ENCODE measurements at places on chromosomes 7 and 10.

DNA sequence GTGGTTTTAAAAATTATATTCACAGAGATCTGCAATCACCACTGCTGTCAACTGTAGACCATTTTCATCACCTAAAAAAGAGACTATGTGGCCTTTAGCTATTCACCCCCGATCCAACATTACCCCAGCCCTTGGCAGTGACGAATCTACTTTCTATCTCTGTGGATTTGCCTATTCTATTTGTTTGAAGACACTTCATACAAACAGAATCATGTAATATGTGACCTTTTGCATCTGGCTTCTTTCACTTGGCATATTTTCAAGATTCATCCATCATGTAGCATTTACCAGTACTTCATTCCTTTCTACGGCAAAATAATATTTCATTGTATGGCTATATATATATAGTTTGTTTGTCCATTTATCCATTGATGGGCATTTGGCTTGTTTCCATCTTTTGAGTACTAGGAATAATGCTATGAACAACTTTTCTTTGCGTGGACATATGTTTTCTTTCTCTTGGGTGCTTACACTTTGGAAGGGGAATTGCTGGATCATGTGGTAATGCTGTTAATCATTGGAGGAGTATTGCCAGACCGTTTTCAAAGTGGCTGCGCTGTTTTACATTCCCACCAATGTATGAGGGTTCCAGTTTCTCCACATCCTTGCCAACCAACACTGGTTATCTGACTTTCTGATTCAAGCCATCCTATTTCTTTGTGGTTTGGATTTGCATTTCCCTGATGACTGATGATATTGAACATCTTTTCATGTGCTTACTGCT is 22.3 kb downstream of the ADAMTS14 start:
- DNase-seq = peak; percentile 62

DNA sequence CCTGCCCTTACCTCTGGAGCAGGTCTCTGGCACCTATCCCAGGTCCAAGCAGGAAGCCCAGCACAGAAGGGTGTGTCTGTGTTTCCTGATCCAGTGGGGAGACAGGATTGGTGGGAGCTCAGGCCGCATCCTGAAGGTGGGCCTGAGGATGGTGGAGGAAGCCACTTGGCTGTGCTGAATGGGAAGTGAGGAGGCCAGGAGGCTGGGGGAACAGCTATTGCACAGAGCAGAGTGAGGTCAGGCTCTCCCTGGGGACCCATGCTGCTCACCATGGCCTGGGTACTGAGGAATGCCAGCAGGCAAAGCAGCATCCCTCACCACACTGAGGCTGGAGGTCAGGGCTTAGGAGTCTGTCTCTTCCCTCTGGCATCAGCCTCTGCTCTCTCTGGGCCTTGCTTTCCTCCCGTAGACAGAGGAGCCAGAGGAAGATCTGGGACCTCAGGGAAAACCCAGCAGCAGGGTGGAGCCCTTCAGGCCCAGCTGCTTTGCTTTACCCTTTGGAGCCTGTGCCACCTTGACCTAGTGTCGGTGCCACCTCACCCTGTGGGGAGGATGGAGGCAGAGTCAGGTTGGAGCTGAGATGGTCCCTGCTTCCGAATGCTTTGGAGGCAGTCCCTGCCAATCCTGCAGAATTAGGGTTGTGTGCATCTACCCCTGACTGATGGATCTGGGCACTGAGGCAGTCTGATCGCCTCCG is 39.0 kb downstream of the CDH23 start:
- no peak for DNase-seq

DNA sequence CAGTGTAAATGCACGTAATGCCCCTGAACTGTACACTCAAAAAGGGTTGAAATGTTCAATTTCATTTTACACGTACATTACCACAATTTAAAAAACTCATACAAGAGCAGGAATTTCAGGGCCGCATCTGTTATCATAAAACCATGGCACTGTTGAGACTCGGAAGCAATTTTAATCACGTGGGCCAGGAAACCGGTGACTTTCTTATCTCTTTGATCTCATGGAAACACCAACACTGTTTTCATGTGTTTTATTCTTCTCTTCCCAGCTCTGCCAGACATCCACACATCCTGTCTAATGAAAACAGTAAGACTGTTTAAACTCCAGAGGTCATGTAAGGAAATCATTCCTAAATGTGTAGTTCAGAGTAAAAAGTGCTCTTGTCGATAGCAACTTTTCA is 35.9 kb downstream of the PTPRE start:
- DNase-seq = no peak

DNA sequence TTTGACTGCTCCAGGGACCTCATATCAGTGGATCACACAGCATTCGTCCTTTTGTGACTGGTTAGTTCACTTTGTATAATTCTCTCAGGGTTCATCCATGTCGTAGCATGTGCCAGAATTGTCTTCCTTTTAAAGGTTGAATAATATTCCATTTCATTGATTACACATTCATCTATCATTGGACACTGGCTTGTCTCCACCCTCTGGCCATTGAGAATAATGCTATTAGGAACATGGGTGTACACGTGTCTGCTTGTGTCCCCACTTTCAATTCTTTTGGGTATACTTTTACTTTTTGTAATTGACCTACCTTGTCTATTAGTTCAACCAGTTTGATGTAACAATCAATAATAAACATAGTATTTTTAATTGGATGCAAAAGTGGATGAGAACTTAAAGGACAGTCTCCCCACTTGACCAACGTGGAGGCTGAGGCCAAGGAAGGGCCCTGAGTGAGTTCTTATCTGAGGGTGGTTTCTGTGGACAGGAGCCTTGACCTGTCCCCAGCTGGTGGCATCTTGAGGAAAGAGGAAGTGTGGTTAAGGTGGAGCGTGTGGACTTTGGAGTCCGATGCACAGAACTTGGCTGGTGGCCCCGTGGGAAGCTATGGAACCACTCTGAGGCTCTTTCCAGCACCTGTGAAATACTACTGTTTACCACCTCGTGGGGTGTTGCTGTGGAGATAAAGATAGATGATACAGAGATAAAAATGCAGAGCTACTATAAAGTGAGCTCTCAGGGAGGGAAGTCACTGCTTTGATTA is 16.6 kb downstream of the WDFY4 start:
- no peak for DNase-seq

DNA sequence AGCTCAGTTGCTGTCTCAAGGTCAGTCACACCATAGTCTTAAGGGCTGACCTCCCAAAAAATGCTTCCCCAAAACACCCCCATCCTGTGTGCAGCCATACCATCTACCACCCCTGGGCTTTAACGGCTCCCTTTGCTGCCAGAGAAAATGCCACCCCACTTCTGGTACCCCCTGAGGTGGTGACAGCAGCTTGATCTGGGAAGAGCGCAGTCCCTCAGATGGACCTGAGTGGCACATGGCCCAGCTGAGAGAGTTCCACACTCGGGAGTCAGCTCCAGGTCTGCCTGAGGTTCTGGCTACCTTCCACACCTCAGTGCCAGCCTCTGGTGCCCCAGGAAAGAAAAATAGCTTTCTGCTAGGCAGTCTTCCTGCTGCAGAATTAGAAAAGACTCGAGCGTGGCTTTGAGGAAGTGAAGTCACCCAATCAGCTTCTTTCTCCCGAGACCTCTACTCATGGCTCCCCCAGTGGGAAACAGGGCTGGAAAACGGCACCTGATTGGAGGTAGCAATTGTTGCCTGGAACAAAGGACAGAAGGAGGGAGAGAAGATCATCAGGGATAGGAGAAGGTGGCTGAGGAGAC is 151.7 kb downstream of the ARHGAP21 start:
- DNase-seq = no peak

DNA sequence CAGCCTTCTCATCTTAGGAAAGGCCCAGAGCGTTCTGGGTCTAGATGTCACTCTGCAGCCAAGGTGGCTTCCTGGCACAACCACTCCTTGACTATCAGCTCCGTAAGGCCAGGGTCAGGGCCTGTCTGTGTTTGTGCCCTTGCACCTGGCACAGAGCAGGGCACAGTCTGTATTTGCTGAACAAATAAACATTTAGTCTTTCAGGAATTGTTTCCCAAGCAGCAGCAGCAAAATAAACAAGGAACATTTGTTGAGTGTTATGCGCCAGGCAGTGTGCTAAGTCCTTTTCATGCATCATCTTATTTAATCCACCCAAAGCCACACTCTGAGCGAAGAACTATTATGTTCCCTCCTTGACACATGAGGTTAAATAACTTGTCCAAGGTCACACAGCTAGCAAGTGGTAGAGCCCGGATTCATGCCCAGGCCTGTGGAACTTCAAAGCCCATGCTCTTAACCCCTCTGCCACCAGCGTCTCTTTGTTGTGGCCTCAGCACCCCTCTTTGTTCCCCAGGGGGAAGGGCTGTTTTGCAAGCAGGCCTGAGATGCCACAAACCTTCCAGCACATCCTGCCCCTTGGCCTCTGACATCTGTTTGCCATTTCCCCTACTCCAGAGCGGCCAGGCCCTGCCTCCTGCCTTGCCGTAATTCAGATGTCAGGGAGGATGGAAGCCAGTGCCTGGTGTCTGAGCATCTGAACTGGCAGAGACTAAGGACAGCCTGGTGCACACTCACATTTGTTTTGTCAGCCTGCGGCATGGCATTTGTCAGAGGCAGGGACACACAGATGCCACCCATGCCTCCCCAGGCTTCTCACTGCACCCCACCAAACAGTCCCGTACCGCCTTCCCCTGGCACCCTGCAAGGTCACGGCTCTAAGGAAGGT is 325.8 kb upstream of the ZMIZ1 start:
- no peak for DNase-seq

GRCh38 chr10:16737420-16737819 is 79.8 kb downstream of the RSU1 start:
- DNase-seq = no peak

DNA sequence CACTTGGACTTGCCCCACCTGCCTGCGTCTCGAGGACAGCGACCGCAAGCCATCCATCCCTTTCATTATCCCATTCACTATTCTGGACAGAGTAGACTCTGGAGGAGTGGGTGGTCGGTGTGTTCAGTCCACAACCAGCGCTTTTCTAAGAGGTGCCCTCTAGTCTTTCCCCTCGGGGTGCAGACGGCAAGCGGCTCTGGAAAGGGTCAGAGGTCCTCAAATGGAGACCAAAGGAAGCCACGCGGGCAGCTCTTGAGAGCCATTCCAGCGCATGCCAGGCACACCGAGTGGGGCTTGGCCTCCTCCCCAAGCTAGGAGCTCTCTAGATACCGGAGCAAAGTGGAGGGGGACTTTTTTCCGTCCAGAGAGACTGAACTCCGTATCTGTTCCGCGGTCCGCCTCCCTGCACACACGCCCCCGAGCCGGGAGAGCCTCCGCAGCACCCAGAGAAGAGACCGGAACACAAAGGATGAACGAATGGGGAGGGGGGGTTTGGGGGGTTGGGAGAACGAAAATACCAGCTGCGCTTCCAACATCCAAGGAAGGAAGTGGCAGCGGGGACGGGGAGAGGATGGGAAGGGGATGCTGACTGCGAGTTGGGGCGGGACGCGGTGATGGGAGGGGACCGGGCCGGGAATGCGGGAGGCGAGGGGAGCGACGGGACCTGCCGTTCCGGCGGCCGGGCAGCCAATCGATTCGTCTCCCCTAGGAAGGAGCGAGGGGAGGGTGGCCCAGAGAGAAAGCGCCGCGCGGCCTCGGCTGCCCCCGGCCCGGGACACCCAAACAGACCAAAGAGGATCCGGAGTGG is 515 bp downstream of the GSDME start:
- DNase-seq = no peak

DNA sequence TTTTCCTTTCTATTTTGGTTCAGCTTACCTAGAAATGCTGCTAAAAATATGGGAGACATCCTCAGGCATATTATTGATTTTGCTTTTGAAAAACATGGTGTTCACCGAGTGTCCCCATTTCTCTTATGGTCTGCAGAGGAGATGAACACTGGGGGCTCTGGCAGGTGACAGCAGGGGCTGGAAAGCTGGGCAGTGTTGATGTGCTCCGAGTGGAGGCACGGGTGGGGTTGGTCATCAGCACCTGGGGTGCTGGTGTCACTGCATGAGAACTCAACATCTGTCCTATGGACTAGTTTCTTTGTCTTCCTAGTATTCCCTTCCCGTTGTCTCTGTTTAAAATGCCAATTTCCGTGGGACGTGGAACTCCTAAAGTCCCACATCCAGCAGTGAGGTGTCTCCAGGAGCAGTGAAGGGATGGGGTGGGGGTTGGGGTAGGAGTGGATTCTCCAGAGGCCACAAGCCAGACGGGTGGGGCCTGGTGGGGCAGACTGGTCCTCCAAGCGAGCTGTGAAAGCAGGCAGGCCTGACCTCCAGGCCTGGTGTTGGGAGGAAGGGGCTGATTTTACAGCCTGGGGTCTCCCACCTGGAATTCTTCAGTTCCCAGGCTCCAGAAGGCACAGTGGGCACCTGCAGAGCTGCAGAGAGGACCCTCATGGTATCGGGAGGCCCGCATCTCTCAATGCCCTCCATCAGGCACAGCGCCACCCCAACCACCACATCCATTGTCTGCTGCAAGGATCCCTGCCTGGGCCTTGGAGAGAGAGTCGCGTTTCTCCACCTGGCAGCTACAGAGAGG is 24.4 kb downstream of the ZNF775 start:
- no peak for DNase-seq

DNA sequence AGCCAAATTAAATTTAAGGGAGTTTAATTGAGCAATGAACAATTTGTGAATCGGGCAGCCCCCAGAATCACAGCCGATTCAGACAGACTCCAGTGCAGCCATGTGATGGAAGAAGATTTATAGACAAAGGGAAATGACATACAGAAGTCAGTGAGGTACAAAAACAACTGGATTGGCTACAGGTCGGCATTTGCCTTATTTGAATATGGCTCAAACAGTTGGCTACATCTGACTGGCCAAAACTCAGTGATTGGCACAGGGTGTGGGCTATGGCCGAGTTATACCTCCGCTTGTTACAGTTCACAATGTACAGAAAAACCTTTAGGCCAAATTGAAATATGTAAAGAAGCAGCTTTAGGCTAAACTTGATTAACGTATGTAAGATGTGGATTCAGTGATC is 30.8 kb upstream of the EIF4H start:
- DNase-seq = no peak

GRCh38 chr7:49324707-49325106 is 400.4 kb downstream of the CDC14C start:
- DNase-seq = no peak

DNA sequence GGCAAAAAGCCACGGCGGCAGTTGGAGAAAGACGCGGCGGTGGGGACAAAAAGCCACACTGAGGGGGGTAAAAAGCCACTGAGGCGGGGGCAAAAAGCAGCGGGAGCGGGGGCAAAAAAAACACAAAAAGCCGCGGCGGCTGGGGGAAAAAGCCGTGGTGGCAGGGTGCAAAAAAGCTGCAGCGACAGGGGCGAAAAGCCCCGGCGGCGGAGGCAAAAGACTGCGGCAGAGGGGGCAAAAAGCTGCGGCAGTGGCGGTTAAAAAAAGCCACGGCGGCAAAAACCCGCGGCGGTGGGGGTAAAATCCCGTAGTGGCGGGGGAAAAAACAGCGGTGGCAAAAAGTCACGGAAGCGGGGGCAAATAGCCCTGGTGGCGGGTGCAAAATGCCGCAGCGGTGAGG is 527.3 kb downstream of the ZNF33B start:
- DNase-seq = no peak

DNA sequence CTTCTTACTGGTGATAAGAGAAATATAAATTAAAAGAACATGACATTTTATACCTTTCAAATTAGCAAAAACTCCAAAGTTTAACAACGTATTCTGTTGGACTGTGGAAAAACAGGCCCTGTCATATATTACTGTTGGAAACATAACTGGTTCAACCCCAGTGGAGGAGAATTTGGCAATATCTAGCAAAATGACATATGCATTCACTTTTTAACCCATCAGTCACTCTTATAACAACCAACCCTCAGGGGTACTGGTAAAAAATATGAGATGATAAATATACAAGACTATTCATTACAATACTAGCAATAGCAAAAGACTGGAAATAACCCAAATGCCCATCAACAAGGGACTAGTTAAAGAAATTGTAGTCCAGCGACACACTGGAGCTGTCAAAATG is 22.9 kb upstream of the NEBL start:
- DNase-seq = no peak

- no peak for DNase-seq
Measured at GRCh38 chr10:31836569-31837406, 91.8 kb downstream of the ARHGAP12 start.
